HFFc6 (cell line): ENCODE measurements at places on chromosomes 4 and X.

- DNase-seq, result no peak
These were observed 756.5 kb upstream of the AGA start for GRCh38 chr4:178198691-178199090.

GRCh38 chrX:87064502-87064901 lies 453.1 kb upstream of the KLHL4 start:
- DNase-seq, result no peak

- no peak for DNase-seq
These were observed 133.8 kb upstream of the NKX1-1 start for GRCh38 chr4:1539859-1540600.

DNA sequence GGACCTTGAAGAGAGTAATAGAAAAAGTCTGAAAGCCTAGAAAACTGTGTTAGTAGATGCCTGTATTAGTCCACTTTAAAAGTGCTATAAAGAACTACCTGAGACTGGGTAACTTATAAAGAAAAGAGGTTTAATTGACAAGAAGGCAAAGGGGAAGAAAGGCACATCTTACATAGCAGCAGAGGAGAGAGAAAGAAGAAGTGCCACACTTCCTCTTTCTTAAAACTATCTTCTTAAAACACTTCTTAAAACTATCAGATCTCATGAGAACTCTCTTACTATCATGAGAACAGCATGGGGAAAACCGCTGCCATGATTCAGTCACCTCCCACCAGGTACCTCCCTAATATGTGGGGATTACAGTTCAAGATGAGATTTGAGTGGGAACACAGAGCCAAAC lies 18.8 kb upstream of the COL25A1 start:
- no peak for DNase-seq

- no peak for DNase-seq
These were observed 31.7 kb upstream of the CRMP1 start for GRCh38 chr4:5924461-5925125.

- DNase-seq, result no peak
These were observed 931.6 kb downstream of the RAPGEF2 start for GRCh38 chr4:160034501-160034900.

DNA sequence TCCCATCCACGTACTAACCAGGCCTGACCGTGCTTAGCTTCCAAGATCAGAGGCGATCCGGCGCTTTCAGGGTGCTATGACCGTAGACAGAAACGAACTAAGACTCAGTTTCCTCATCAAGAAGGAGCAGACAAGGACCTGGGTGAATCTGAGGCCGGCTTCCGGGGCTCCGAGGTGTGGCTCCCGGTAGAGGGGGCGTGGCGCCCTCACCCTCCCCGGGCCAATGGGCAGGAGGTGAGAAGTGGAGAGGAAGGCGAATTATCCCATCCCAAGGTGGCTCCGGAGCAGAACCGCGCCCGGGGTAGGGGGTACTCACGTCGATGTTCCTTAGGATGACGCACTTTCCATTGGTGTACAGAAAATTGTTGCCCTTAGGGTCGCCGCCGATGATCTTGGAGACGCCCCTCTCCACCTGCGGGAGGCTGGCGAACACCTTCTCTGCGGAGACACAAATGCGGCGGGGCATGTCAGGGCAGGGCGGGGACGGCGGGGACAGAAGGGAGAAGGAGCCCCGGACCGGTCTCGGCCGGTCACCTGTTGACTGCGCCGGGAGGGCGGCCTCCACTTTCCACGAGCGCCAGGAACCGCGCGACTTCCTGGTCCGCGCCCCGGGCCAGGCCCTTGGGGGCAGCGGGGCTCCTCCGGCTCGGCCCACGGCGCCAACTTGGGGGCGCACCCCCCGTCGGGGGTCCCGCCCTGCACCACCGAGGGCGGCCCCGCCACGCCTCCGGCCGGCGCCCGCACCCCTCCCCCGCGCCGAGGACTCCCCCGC lies 616 bp downstream of the WDR1 start:
- DNase-seq, result no peak

GRCh38 chr4:56730097-56730496 lies 49.0 kb upstream of the HOPX start:
- DNase-seq, result no peak
